Brain pericyte (primary cell): ENCODE measurements at places on chromosomes 11 and 22.

- no peak for DNase-seq
Measured at GRCh38 chr11:719214-720016, 13.4 kb downstream of the EPS8L2 start.

GRCh38 chr11:2160736-2161259 lies at the start of gene INS:
Gene INS, minus strand, starts transcription at chr11:2161209. Its CDS starts 238 bp downstream, at chr11:2160971.
- DNase-seq, result no peak

GRCh38 chr11:117597071-117597470 lies 199.9 kb downstream of the DSCAML1 start:
- DNase-seq, result no peak

GRCh38 chr22:42388130-42388797 lies 43.9 kb downstream of the NFAM1 start:
- no peak for DNase-seq

- DNase-seq, result no peak
Measured at GRCh38 chr11:102306817-102307726, 10.2 kb upstream of the BIRC3 start.

- DNase-seq, result no peak
Measured at GRCh38 chr22:46986788-46987187, 224.3 kb downstream of the TBC1D22A start.

GRCh38 chr11:84224042-84224441 lies 937.9 kb upstream of the CCDC90B start:
- DNase-seq, result no peak

- DNase-seq, result no peak
Measured at GRCh38 chr11:57936050-57936418, 87.6 kb upstream of the OR9Q1 start.

GRCh38 chr11:112694813-112695212 lies 266.4 kb upstream of the NCAM1 start:
- no peak for DNase-seq

GRCh38 chr11:72851726-72852125 lies 37.5 kb downstream of the ATG16L2 start:
- no peak for DNase-seq

- no peak for DNase-seq
Measured at GRCh38 chr22:46985507-46985882, 223.0 kb downstream of the TBC1D22A start.

GRCh38 chr11:3124821-3125220 lies 40.3 kb downstream of the OSBPL5 start:
- no peak for DNase-seq

- no peak for DNase-seq
Measured at GRCh38 chr22:17606496-17606895, 22.1 kb downstream of the ATP6V1E1 start.

DNA sequence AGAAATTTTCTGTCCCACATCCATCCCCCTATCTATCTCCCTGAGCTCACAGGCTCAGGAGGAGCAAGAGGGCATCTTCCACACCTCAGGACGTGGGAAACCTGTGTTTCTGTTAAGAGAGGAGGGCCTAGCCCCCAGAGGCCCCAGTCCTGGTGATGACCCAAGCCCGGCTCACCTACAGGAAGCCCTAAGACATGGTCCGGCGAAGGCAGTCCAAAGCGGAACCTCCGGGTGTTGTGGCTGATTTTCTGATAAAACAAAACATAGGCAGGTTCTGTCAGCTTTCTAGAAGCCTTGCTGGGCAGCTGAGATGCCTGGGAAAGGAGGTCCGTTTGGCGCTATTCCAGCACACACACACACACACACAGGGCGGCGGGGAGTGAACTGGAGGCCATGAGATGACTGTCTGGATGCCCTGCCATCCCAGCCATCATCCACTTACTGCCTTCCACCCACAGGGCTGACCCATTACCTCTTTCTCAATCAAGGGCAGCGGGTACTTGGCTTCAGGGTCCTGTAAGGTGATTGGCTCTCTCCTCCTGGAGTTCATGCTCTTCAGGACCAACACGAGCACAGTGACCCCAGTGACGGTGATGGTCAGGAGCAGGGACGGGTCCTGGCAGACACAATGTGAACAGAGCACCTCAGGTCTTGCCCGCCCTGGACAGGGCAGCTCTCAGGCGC lies 882 bp downstream of the CYB5R2 start:
- no peak for DNase-seq

- no peak for DNase-seq
Measured at GRCh38 chr11:134413043-134413825, 1.2 kb upstream of the B3GAT1 start.

- DNase-seq, result no peak
Measured at GRCh38 chr22:44088976-44089570, 65.0 kb downstream of the PARVB start.

- DNase-seq, result no peak
Measured at GRCh38 chr11:32796425-32796824, 2.0 kb upstream of the CCDC73 start.

DNA sequence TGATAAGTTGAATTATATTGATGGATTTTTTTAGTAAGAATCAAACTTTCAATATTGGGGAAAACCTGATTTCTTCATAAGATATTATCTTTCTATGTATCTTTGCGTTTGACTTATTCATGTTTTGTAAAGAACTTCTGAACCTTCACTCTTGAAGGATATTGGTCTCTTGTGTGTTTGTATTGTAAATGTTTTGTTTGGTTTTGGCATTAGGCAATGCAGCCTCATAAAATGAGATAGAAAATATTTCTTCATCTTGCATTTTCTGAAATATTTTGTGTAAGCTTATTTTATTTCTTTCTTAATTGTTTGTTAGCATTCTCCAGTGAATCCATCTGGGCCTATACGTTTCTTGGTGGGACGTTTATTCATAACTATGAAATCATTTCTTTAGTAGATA lies 271.9 kb downstream of the RAB38 start:
- no peak for DNase-seq

DNA sequence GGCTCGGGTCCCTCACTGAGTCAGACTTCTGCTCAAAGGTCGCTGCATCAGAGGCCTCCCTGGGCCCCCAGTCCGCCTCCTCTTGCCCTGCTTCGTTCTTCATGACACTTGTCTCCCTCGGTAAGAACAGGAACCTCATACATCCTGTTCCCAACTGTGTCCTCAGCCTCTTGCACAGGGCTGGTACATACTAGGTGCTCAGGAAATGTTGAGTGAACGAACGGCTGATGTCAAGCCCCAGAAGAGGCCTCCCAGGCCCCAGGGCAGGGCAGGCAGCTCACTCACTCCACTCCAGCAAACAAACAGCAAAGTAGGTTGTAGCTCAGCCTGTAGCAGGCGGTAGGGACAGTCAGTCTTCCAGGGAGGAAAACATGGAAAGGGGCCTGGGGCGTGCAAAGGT lies 17.2 kb downstream of the SYNGR1 start:
- DNase-seq, result no peak

GRCh38 chr11:44741976-44742375 lies 15.2 kb downstream of the TSPAN18 start:
- no peak for DNase-seq

DNA sequence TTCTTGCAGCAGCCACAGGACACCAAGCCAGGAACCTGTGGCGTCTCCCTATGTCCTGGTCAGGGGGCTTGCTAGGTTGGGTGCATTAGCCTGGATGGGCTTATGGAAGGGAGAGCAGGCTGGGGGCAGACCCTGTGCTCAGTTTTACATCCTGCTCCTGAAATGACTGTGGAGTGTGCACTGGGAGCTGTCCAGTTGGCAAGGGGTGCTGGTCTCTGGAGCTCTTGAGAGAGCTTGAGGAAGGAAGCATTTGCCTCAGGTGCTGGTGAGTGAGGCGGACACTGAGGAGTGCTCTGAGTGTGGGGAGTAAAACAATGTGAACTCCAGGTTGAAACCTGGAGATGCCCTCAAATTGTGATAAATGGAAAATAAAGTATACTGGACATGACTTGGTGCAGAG lies 3.4 kb downstream of the SCGB1D4 start:
- no peak for DNase-seq

GRCh38 chr11:40100162-40100553 lies 1359.3 kb downstream of the LRRC4C start:
- no peak for DNase-seq

DNA sequence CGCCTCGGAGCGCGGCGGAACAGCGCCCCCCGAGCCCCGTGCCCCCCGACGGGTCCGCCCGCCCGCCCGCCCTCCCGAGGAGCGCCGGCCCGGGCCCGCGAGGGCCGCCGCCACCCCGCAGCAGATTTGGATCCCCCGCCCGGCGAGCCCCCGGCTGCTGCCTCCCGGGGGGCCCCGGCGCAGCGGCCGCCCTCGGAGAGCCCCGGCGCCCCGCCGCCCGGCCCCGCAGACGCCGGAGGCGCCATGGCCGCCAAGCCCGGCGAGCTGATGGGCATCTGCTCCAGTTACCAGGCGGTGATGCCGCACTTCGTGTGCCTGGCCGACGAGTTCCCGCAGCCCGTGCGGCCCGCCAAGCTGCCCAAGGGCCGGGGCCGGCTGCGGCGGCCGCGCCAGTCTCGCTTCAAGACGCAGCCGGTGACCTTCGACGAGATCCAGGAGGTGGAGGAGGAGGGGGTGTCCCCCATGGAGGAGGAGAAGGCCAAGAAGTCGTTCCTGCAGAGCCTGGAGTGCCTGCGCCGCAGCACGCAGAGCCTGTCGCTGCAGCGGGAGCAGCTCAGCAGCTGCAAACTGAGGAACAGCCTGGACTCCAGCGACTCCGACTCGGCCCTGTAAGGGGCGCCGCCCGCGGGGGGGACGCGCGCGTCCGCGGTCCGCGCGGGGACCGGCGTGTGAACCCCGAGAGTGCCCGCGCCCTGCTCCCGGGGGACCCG lies 380 bp downstream of the C11orf96 start:
- no peak for DNase-seq

GRCh38 chr11:5004424-5005274 lies 10.0 kb downstream of the OR51L1 start:
- DNase-seq, result peak; percentile 6

DNA sequence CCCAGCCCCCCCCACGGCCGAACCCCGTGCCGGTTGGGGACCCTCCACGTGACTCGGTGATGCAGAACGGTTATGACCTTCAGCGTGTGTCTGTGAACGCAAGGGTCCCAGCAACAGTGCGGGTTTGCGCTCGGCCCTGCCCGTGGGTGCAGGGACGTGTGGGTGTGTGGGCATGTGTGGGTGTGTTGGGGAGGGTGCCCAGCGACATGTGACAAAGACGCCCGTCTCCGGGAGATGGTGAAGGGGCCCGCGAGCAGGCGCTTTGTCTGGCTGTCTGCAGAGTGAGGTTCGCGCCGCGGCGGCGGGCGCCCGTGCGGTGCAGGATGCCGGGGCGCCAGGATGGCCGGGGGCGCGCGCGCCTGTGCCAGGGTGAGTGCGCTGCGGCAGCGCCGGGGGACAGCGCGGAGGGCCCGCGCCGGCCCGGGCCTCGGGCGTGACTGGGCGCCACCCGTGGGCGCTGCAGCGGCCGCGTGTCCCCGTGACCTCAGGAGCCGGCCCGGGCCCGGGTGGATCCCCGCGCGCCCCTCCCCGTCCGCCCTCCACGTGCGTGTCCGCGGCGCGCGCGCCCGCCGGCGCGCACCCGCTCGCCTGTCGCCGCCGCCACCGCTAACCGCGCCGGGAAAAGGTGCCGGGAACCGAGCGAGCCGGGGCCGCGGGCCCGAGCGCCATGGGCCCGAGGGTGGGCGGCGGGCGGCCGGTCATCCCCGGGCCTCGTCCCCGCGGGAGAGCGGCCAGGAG lies at the start of gene LRFN4:
TSS of gene LRFN4 (plus strand) at position 569 of the 738 bp plus-strand sequence. CDS start 681 bp downstream, outside the sequence.
- DNase-seq, result no peak

- DNase-seq, result no peak
Measured at GRCh38 chr11:36953976-36954375, 355.9 kb upstream of the RAG2 start.

- DNase-seq, result no peak
Measured at GRCh38 chr11:70462818-70463477, 64.6 kb downstream of the CTTN start.

DNA sequence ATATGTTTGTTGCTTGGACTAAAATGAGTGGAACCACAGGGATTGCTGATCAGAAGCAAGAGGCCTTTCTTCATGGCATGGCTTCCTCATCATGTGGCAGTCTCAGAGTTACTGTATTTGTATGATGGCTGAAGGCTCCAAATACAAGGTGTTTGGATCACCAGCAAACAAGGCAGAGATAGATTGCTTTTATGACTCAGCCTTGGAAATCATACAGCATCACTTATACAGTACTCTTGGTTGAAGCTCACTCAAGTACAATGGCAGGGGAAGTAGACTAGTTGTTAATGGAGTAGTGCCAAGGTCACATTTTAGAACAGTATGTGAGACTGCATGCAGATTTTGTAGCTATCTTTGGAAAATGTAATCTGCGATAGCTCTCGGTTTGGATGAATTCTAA lies 16.6 kb downstream of the CAPRIN1 start:
- no peak for DNase-seq

- DNase-seq, result no peak
Measured at GRCh38 chr22:32562916-32563315, 88.3 kb downstream of the FBXO7 start.

GRCh38 chr11:92384358-92384757 lies 159.7 kb downstream of the FAT3 start:
- DNase-seq, result no peak

DNA sequence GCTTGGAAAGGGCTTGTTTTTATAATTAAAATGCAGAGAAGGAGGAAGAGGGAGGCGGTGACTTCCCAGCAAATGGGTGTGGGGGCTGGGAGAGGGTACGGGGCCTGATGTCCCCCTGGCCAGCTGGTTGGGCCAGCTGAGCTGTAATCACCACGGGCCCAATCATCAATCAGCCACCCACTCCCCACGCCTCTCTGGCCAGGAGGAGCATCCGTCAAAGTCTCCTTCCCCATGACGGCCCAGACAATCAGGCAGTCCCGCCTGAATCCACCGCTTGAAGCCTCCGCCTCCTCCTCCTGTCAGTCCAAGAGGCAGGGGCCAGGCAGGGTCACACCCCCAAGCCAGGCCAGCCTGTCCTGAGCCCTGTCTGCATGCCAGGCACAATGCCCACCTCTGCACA lies 13.3 kb upstream of the CABP7 start:
- no peak for DNase-seq

- DNase-seq, result no peak
Measured at GRCh38 chr11:124838805-124839127, 26.5 kb upstream of the ROBO3 start.

DNA sequence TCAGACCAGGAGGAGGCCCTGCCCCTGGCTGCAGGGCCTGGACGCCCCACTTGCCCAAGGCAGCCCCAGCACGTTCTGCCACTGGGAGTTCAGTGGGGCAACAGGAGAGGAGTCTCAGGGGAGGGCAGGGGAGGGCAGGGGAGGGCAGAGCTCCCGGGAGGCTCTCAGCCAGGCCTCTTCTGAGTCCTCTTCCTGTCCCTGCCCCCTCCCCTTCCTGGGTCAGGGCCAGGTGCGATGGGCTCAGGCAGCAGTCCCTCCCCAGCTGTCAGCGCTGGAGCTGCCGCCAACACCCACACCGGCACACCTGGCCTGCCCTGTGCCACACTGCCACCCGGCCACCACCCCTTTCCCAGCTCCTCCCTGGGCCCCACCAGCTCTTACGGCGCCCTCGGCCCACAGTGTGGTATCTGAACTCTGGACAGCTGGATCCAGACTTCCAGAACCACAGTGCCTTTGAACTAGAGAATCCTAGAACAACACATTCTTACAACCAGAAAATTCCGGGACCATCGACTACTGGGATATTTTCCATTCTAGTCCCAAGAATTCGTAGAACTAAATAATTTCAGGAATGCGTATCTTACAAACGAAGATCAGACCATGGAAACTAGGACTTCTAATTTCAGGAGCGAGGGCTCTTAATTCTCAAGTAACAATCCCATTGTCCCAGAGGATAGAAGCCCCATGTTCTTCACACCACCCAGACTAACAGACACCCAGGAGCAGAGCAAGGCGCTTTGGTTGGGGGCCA lies 21.8 kb downstream of the RPL3 start:
- no peak for DNase-seq

GRCh38 chr22:30717952-30718351 lies 23.3 kb downstream of the OSBP2 start:
- DNase-seq, result no peak

- no peak for DNase-seq
Measured at GRCh38 chr22:17213976-17214375, 5.3 kb downstream of the ADA2 start.
